ENCODE measurements at places on chromosomes 3 and 15.

GRCh38 chr15:61943992-61944391 lies 116.3 kb downstream of the VPS13C start:
- DNase-seq: no peak

DNA sequence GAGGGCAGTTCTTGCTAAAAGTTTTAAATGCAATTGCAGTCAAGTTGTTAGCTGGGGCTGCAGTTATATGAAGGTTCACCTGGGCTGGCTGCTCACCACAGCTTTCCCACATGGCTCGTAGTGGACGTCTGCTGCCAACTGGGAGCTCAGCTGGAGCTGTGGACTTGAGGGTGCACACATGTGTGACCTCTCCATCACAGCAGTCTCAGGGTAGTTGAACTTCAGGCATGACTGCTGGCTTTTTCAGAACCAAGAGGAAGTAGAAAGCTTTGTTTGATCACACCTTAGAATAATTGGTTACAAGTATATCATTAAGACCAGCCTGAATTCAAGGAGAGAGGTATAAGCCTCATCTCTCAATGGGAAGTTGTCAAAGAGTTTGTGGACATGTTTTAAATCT lies 74.1 kb downstream of the CHL1 start:
- no peak for DNase-seq

DNA sequence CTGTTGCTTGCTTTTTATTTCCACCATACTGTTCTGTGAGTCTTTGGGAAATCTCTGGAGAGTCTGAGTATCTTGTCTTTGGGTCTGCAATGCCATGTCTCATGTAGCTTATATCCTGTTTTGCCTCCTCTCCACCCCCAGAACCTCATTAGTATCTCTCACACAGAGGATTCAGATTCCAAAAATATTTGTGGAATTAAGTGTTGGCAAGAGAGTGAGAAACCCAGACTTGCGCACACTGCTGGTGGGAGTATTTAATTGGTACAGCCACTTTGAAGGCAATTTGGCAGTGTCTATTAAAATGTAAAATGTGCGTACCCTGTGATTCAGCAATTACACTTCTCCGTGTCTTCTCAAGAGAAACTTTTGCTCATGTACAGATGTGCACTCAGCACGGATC lies 68.6 kb downstream of the ZNF621 start:
- DNase-seq: no peak

DNA sequence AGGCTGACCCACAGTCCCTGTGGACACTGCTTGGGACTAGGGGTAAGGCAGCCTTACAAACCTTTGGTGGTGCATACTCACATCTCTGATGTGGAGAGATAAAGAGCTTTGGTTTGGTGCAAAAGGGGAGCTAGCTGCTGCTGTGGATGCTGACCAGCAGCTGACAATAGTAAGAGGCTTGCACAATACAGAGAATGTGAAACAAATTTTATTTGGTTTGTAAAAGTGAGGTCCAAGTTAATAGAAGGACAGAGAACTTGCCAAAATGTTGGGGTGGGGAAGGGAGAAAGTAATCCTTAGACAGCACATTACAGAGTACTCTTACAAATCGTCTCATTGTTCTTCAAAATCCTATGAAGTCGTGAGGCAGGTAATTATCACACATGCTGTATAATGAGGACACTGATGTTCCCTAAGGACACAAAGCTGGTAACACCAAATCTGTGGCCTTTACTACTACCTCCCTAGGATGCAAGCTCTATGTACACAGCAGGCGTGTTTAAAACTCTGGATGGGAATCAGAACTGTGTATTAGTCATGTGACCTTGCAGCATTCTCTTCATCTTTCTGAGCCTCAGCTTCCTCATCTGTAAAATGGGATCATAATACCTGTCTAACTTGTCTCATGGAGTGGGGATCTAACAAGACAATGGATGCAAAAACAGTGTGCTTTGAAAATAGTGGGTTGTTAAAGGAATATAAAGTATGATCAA lies 21.6 kb downstream of the ARHGAP31 start:
- DNase-seq: no peak

DNA sequence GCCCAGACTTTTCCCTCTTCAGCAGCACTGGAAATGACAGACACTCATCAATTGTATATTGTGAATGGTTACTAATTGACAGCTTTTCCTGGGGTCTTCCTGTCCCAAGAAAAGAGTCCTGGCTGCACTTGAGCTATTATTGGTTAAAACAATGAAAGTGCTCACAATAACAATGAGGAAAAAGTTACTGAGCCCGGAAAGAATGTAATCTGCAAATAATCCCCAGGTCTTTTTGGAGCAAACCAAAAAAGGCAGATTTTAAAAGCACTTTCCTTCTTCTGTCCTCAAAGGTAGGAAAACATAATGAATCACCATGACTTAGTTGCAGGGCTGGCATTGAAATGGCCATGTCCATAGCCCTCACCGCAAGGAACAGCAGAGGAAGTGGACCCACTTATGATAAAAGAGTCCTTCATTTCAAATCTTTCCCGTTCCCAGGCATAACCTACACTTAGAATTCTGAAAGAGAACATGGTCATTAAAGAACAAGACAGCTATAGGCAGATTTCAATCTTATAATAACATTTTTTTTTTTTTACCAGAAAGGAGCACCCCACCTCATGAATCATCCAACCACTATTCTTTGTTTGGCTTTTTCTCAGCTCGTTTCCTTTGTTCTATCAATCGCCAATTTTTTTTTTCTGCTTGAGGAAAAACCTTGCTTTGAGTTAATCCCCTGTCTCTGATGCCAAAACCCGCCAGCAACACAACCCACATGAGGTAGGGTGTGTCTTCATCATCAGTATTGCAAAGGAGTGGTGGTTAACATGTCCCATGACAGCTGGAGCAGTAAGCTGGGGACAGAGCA lies 35.5 kb upstream of the ATP1B3 start:
- no peak for DNase-seq

DNA sequence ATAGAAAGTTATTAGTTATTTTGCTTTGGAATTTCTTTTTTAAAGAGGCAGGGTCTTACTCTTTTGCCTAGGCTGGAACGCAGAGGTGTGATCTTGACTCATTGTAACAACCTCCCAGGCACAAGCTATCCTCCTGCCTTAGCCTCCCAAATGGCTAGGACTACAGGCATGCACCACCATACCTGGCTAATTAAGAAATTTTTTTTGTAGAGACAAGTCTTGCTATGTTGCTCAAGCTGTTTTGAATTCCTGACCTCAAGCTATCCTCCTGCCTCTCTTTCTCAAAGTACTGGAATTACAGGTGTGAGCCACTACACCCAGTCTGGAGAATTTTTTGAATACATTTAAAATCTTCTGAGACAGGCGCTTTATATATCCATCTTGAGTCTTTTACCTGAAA lies 49.5 kb downstream of the IQGAP1 start:
- no peak for DNase-seq

- peak; percentile 53 for DNase-seq
Measured at GRCh38 chr15:48645558-48646330, at the start of gene FBN1. FBN1 (minus strand) TSS chr15:48645709; CDS start chr15:48644769, 940 bp downstream.

DNA sequence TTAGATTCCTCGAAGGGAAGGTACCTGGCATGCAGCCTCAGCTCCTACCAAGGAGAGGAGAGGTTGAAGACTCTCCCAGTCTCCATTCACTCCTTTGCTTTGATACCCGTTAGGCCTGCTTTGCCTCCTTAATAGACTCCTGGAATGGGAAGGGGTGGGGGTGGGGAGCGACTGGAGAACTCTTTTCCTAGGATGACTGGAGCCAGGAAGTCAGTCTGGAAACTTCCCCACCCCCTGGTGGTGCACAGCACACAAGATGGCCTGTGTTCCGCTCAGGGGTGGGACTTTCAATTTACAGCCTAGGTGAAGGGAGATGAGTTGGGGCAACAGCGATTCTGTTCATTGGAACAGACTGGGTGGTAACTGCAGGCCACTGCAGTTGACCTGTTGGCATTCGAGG lies 21.4 kb upstream of the CELF6 start:
- DNase-seq: peak; percentile 39

All from HEK293T (cell line).